Omental fat pad (tissue), 4 donors: ENCODE measurements at places on chromosomes 6 and 20.

- no peak for DNase-seq
These were observed 18.0 kb downstream of the HECA start for GRCh38 chr6:139152892-139153271.

- no peak for DNase-seq
These were observed 245.9 kb upstream of the HSF2 start for GRCh38 chr6:122153557-122153956.

- no peak for DNase-seq
These were observed 7.5 kb upstream of the RSPH3 start for GRCh38 chr6:159007510-159007909.

DNA sequence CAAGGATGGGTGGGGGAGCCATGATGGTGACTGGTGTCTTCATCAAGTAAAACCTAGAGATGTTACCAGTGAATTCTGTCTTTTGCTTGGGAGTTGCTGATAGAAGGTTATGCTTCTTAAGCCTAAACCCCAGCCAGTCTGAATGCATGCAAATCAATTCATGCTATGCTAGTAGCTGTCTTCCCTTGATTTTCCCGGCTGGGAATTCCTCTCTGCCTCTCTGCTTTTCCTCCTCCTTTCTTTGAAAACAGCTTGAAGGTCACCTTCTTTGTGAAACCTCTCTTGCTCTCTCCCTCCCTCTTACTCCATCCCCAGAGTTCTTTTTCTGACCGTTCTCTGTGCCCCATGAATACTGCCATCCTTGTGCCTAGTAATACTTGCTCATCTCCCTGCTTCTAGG is 58.9 kb downstream of the TMEM200A start:
- DNase-seq = no peak

DNA sequence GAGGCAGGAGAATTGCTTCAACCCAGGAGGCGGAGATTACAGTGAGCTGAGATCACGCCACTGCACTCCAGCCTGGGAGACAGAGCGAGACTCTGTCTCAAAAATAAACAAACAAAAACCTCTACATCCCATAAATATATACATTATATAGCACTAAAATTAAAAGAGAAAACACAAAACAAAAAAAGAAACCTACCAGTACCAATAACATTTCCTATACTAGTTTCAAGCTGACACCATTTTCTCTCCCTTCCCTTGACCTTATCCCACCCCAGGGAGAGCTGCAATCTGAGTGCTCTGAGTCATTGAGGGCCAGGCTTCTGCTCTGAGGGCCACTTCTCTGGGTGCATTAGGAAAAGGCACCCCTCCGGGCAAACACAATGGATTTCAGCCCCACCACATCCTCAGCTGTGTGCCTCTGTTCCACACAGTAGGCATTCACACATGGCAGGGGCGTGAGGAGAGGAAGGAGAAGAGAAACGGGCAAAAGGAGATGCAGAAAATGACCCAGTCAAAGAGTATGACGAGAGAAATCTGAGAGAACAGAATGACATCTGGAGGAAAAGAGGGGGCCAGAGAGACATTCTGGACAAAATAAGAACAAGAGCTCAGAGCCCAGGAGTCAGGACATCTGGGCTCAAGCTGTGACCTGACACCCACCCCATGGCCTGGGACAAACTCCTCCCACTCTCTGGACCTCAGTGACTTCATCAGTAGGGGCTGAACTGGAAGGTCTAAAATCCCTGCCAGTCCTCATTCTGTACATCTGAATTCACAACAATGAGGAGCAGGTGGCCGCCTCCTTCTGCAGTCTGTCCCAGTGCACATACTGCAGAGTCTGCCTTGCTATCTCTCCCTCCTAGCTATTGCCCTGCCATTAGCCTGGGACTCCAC is 18.2 kb downstream of the TRIM26 start:
- no peak for DNase-seq

GRCh38 chr20:29297411-29298270 is 1959.8 kb upstream of the DEFB115 start:
- no peak for DNase-seq

DNA sequence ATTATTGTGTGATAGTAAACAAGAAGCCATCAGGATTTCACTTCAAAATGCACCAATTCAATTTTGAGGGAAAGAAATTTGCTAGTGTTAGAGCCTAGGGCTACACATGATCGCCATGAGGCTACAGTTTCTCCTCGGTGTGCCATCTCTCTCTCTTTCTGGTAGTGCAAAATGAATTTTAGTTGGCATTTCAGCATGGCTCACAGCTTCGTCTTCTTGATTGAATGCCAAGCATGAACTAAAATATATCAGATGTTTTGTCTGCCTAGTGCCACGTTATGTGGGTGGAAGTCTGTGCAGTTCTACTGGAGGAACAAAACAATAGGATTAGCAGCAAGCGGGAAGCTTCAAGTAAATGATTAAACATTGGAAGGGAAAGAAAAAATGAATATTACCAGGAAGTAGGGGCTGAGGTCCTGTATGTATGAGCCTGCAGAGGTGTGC is 6.8 kb upstream of the MRAP2 start:
- DNase-seq = no peak

GRCh38 chr20:37885593-37886503 is 17.1 kb upstream of the VSTM2L start:
- DNase-seq = no peak

DNA sequence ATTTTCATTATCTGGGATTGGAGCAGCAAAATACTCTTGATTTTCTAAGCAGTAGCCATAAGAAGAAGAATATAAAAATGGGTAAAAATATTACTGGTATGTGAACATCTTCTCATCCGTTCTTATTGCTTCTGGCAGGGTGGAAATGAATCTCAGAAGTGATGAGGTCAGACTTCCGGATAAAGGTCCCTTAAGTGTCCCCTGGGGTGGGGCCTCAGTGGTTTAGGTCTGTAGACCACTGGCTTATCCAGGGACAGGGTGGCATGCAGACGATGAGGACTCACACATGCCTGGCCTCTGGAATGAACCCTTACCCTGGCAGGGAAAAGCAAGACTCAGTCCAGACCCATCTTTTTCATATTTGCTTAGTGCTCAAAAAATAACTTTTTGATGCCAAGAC is 143.3 kb downstream of the UST start:
- DNase-seq = no peak

- DNase-seq = no peak
These were observed 23.8 kb upstream of the LAMP5 start for GRCh38 chr20:9490631-9491030.

DNA sequence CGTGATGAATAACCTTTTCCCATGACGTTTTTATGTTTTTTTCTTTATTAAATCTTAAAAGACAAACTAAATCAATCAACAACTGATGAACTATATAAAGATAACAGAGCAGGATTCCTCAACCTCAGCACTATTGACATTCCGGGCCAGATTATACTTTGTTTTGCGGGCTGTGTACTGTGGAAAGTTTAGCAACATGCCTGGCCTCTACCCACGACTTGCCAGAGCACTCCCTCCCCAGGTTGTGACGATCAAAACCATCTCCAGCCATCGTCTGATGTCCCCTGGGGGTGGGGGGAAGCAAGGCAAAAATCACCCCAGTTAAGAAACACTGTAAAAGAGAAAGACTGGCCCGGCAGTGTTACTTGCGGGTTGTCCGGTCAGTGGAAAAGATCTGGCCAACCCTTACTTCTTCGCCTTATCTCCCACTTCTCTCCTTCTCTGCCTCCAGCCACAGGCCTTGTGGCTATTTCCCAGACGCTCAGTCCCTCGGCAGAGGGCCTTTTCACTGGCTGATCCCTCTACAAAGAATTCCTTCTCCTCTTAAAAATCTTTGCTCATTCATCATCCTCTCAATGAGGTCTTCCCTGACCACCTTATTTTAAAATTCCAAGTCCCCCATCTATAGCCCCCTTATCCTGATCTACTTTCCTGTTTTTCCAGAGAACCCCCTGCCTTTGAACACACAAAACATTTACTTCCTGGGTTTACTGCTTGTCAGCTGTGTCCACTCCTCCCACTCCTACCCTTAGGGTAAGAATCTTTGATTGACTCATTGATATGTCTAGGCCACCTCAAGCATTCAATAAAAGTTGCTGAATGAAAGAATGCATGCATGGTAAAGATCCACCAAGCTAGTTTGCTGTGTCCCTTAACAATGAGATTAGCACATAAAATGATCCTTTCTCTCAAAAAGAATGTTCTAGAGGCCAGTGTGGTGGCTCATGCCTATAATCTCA is 14.7 kb upstream of the RAB22A start:
- DNase-seq = no peak

GRCh38 chr6:158815907-158816306 is 3.3 kb downstream of the EZR start:
- DNase-seq = no peak

GRCh38 chr6:107655245-107655644 is 165.3 kb downstream of the SOBP start:
- DNase-seq = no peak

GRCh38 chr6:7687145-7688111 is 38.5 kb upstream of the BMP6 start:
- no peak for DNase-seq

- DNase-seq = no peak
These were observed 189.4 kb upstream of the RNF217 start for GRCh38 chr6:124772733-124773319.

DNA sequence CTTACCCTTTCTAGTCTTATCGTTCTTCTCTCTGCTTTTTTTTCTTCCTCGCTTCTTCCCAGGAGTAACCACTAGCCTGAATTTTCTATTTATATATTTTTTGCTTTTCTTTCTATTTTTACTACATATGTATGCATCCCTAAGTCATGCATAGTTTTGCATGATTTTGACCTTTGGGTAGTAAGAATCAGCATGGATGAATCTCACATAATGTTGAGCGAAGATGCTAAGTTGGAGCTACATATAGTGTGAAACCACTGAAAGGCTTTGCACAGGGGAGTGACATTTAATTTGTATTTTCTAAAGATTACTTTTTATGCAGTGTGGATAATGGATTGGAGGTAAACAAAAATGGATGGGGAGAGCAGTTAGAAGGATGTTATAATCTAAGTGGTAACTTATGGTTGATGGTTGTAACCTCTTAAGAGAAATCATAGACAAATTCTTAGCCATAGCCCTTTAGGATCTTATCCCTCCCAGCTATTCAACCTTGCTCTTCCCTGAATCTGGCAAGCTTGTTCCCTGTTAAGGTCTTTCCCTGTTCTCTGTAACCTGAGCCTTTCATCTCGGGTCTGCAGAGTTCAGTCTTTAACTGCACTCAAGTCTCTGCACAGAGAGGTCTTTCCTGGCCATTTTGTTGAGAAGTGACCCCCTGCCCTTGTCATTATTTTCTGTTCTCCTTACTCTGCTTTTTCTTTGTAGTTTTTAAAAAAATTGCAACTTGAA is 18.0 kb downstream of the PEX7 start:
- DNase-seq = no peak

DNA sequence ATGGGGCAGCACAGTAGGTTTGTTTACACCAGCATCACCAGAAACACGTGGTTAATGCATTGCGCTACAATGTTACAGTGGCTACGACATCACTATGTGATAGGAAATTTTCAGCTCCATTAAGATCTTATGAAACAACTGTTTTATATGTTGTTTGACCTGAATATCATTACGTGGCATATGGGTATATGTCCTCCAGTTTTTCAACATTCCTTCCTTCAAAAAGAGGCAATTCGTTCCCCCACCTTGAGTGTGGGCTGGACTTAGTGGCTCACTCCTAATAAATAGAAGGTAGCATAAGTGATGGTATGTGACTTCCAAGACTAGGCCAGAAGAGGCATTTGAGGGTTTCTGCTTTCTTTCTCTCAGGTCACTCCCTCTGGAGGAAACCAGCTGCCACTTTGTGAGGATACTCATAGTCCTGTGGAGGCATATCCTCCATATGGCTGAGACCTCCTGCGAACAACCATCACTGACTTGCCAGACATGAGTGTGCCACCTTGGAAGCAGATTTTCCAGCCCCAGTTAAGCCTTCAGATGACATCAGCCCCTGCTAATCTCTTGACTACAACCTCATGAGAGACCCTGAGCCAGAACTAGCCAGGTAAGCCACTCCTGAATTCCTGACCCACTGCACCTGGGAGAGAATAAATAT is 2.3 kb upstream of the TRAM2 start:
- no peak for DNase-seq

DNA sequence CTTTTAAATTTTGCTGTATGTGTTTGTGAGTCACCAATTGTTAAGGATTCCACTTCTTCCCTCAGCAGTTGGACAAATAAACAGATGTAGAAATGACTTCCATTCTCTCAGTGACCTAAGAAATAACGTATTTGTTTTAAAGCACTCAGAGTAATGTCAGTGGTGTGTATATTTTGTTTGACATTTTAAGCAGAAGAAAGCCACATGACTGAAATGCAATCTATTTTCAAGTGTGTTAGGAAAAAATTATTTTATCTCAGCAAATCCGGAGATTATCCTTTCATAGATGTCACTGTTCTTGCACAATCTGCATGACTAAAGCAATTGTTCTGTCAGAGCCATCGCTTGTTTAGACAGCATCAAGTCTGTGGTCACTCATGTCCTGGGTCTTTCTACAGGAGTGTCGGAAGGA is 77.1 kb downstream of the JAG1 start:
- DNase-seq = no peak

DNA sequence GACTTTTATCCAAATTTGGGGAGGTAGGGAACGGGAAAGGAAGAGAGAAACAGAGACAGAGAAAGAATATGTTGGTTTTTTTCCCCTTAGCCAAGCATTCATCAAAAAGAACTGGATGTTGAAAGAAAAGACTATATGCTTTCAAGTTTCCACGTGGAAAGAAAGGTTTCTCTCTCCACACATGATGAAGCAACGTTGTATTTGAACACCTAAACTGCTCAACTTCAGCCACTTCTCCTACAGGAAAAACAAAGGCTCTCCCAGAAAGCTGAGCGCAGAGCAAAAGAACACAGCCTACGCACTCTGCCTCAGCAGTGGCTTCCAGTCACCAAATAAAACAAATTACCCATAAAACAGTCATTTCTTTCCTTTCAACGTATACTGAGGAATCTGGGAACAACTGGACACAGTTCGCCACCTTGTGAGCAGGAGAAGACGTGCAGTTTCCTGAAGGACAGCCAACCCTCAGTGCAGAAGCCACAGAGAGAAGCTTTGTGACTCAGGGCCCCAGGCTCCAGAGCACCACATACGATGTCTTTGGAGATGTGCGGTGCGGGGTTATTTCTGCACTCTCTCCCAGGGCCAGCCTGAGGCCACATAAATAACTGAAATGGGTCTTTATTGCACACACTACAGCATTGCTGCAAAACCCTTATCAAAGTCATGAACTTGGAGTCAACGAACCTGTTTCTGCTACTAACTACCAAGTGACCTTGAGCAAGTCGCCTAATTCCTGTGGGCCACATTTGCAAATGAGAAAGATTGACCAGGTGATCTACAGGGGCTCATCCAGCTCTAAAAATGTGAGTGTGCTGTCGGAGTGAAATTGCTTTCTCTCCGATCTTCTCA is 10.1 kb downstream of the IL17F start:
- no peak for DNase-seq

DNA sequence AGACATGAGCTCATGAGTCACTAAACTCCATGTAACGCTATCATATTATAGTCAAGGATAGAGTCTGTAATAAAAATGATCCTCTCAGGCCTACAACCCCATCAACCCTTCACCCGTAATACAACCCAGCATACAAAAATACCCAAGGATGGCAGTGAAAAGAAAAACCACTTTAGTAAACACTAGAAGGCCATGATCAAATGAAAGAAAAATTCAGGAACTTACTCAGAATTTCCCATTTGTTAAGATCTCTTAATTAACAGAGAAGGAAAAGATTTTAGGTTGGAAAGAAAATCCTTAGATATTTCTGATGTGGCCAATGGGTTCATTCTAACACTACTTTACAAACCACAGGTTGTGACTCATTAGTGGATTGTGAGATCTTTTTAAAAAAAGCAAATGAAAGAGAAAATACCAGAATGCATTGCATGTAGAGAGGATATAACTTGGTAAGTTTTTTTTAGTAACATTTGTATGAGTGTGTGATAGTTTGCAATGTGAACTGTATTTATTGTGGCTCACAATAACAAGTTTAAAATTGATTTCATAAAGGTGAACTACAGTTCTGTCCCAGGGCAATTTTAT is 8.0 kb upstream of the UBE2J1 start:
- DNase-seq = no peak
